ENCODE measurements at places on chromosomes 1 and 21.
A peak's percentile ranks its signal among the peaks of the same experiment; 100 is the strongest.

GRCh38 chr1:225866981-225867380, 15.2 kb downstream of the TMEM63A start:
- no peak for DNase-seq

DNA sequence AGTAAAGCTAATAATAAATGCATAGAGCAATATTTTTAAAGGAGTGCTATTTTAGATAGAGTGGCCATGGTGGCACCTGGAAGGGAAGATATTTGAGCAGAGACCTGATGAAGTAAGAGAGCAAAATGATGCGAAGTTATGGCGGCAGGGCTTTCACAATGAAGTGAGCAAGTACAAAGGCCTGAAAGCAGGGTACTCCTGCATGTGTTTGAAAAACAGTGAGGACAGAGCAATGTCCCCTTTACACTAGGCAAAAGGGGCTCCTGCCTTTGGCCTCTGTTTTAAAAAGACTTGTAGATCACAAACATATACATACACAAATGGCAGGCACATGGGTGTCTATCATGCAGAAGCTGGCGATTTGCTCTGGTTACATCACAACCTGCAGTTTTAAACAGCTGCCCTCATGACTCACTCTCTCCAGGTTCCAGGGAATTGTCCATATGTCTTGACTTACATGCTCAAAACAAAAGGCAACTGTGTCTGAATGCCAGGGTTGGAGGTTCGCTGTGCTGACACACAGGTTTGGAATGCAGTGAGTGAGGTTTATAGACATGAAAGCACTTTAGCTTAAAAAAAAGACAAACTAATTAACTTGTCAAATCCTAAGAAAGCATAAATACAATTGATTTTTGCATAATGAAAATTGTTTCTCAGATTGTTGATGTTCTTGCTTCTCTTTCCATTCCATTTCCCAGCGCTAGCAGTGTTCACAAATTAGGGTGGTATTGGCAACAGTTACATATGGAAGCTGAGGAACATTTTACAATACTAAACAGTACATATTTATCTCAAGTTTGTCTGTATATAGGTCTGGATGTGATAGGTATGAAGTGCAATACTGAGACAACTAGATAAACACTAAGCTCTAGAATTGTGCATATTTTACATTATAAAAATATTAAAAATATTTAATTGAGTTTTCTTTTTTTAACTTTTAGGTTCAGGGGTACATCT, 313.9 kb downstream of the BARHL2 start:
- DNase-seq = peak; percentile 21

DNA sequence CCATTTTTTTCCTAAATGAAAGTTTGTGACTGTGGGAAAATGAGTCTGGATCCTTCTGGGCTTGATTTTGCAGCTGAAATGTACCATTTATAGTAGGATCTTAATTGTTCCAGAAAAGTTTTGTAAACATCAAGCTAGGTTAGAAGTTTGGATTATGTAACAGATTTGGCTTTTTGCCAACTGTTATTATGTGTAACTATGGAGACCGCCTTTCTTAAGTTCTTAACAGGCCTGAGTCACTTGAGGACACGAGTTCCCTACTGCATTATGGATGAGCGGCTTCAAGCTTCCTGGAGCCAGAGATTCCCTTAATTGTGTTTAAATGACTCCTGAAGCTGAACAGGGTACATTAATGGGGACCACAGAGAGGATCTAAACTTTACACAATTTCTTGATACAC, 22.2 kb downstream of the SLC25A33 start:
- no peak for DNase-seq

GRCh38 chr1:167880580-167881021, 33.3 kb downstream of the ADCY10 start:
- DNase-seq = no peak

- no peak for DNase-seq
Measured at GRCh38 chr1:214402613-214403083, 121.7 kb downstream of the SMYD2 start.

DNA sequence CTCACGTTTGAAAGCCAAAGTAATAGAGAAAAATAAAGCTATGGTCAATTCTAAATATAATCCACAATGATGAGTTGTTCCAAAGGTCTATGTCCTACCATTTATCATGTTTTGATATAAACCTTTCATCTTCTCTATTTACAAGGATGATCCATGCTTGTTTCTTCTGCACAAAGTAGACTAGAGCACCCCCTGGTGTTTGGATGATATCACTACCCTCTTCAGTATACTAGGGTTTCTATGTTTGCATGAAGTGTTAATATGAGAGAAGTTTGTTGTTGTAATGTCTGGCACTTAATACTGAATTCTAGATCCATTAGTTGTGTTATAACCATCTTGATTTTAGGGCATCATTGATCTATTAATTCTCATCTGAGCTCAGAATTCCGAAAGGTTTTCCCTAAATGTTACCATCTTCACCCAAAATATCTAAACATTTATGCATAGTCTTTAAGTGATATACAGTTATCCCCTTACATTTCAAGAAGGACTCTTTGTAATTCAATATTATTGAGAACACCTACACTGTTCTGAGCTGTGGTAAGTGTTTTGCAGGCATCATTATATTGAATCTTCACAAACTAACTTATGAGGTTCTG, 21.1 kb downstream of the CLDN8 start:
- peak; percentile 36 for DNase-seq

- DNase-seq = no peak
Measured at GRCh38 chr1:79845936-79846335, 839.4 kb upstream of the ADGRL4 start.

- DNase-seq = no peak
Measured at GRCh38 chr1:117712621-117713020, 106.8 kb downstream of the TENT5C start.

GRCh38 chr1:74145086-74145485, 52.9 kb downstream of the LRRIQ3 start:
- DNase-seq = no peak

DNA sequence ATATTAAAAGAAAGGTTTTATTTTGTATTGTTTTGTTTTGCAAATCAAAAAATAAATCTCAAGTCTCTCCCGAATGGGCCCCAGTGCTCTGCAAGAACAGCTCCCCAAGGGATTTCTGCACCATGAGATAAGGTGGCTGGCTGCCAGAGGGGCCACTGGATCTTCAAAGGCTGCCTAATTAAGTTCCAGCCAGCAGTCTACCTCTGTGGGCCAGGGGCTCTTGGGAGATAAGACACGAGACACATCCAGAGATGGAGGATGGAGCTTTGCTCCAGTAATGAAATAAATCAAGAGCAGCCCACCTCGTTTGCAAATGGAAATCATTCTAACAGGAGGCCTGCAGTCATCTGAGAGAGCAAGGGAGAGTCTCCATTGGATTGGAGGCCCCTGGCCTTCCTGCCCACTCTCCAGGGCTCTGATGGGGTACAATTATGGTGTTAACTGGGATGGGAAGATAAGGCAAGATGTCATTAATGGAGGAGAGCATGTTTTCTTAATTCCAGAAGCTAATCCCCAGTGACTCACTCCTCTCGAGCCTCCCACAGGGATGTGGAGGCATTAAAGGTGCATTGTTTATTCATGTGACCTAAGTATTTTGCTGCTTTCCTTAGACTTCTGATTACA, 155.2 kb upstream of the KAZN start:
- DNase-seq = no peak

DNA sequence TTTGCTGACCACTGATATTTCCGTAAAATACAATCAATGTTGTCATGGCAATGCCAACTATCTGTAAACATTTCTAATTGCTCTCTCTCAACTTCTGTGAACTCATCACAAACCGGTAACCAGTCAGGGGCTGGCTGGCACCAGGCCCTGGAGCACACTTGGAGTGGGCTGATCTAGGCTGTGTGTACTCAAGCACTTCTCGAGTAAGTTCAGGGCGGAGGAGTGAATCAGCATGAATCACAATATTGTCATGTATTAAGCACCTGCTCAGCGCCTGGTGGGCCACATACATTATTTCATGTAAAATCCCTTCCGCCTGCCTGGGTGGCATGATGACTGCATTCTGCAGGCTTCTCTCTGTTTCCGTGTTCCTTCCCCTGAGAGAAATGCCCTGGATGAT, 212.4 kb downstream of the FOXD2 start:
- peak; percentile 6 for DNase-seq

- DNase-seq = no peak
Measured at GRCh38 chr1:37851782-37852210, 7.6 kb downstream of the MTF1 start.

DNA sequence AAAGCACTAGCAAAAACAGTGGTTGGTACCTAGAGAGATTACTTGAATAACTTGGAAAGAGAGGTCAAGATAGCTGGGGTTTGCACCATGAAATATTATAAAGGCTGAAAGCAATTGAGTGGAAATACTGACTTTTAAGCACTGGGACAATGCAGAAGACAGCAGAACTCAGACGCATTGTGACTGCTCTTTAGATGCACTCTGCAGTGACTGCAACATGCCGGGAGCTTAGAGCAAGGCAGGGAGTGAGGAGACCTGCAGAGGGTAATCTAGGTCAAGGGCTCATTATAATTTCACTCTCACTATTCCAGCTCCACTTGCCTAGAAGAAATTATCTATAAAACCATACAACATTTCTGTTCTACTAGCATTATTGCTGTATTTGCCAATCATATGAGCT, 36.6 kb downstream of the OLFM3 start:
- no peak for DNase-seq

DNA sequence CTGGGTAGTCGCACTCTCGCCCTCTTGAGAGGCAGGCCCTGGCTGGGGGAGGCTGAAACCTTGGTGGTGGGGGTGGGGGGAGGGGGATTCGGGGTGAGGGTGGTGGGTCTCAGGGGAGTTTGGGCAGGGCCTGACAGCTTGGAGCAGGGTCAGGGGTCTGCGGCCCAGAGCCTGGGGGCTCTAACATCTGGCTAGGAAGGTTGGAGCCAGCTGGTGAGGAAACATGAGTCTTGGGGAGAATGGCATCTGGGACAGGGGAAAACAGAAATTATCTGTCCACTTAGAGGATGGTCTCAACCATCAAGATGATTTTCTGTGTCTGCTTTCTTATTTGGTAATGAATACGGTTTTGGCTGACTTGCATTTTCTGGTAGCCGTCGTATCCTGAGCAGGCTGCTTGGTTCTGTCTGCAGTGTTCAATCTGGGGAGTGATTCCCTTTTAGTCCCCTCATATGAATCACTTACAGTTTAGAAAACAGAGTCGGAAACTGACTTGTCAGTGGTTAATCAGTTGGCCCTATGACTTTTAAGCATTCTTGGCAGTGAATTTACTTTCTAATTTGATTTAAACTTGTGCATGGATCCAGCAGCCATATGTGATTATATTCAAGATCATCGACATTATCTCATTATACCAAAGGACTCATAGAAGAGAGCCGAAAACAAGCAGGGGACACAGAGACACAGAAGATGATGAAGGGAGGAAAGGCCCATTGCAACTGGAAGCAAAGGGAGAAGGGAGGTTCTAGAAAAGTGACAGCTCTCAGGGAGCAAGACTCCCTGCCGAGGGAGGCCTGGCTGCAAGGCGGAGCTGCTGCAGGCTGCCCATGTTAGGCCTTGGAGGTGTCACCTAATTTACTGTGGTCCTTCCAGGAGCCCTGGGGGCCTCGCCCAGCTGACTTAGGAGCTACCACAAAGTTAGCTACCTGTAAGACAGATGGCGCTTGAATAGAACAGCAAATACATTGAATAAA, 237.6 kb downstream of the SDCCAG8 start:
- no peak for DNase-seq

DNA sequence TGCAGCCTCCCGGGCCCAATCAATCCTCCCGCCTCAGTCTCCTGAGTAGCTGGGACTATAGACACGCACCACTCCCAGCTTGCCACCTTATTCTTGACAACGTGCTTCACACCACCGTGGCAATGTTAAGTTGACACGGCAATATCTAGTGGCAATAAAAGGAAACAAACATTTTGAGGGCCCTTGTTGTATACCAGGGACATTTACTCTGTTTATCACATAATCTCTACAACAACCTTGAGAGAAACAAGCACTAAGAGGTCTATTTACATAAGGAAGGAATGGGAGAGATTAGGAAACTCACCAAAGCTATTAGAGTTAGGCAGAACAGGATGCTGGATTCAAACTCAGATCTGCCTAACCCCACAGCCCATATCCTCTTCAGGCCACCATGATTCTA, 3.1 kb downstream of the KLHDC8A start:
- DNase-seq = no peak

- no peak for DNase-seq
Measured at GRCh38 chr1:93190432-93190831, 9.9 kb downstream of the CCDC18 start.

GRCh38 chr1:67601539-67601938, 83.5 kb upstream of the GADD45A start:
- DNase-seq = no peak

DNA sequence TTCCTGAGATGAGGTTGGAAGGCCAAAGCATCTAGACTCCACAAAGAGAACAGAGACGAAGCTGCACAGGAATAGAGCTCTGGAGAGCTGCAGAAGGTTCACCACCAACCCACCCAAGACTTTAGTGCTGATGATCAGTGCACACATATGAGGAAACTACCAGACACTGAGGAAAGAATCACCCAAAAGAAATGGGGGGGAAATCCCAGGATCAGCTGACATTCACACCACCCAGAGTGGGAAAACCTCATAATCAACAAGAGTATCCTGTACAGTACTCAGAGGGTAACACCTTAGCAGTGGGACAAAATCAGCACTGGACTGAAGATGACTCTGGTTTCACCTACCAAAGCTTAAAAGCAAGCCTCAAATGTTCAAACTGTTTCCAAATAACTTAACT, 36.4 kb downstream of the DENND1B start:
- DNase-seq = no peak

DNA sequence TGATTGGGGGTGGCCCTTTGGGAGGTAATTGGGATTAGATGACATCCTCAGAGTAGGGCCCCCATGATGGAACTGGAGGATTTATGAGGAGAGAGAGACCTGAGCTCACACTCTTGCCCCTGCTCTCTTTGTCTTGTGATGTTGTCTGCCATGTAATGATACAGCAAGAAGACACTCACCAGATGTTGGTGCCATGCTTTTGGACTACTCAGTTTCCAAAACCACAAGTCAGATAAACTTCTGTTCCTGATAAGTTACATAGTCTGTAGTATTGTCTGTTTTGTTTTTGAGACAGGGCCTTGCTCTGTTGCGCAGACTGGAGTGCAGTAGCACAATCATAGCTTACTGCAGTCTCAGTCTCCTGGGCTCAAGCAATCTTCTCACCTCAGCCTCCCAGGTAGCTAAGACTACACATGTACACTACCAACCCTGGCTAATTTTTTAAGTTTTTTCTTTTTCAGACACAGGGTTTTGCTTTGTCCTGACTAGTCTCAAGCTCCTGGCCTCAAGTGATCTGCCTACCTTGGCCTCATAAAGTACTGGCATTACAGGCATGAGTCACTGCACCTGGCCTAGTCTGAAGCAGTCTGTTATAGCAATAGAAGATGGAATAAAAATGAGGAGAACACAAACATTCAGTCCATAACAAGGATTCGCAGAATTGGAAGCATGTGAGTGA, 115.0 kb upstream of the GALNT2 start:
- DNase-seq = no peak

DNA sequence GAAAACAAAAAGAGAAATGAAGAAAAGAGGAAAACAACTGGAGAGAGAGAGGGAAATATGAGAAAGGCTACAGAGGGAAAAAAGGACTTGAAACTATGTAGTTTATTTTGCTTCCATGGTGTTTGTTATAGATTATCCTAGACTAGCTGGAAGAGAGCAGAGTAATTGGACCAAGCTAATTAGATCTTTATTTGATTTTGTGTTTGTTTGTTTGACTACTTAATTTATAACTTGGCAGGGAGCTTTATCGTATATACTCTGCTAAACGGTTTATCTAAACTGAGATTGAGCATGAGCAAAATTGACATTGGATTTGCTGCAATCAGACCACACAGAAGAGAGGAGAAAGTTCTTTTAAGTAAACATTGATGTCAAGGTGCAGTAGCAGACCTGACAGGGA, 443.8 kb upstream of the USP24 start:
- no peak for DNase-seq

- no peak for DNase-seq
Measured at GRCh38 chr1:163813251-163813650, 491.5 kb downstream of the NUF2 start.
